Urothelium cell line (cell line): ENCODE measurements at places on chromosomes 4 and X.
A peak's percentile ranks its signal among the peaks of the same experiment; 100 is the strongest.

- no peak for DNase-seq
Measured at GRCh38 chr4:174522183-174523024, at the start of gene HPGD. TSS of gene HPGD (minus strand) at chr4:174522488. CDS start at chr4:174522451, 37 bp downstream.

- DNase-seq = no peak
Measured at GRCh38 chrX:122622795-122623194, 561.3 kb upstream of the GRIA3 start.

DNA sequence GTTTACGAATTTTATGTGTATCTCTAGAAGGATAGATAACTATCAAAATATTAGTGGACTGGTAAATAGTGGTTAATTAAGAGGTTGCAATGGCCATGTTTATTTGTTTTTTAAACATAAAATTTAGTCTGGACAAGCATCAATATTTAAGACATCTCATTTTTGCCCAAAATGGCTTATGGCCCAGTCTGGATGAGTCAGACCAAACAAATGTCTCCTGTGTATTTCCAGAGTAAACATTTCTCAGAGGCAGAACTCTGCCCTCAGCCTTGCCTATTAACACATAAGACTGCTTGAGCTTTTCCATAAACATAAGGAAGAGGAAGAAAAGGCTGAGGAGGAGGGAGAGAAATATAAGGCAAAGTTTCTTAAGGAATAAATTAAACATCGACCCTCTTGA lies 277.1 kb upstream of the DIAPH2 start:
- peak; percentile 35 for DNase-seq

DNA sequence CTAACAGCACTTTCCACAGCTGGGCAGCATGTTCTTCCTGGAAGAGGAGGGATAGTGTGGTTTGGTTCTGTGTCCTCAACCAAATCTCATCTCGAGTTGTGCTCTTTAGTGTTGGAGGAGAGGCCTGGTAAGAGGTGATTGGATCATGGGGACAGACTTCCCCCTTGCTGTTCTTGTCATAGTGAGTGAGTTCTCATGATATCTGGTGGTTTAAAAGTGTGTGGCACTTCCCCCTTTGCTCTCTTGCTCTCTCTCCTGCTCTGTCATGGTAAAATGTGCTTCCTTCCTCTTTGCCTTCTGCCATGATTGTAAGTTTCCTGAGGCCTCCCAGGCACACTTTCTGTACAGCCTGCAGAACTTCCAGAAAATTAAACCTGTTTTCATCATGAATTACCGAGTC lies 133.7 kb upstream of the NDP start:
- no peak for DNase-seq

GRCh38 chr4:122668241-122668640 lies 47.4 kb upstream of the IL21 start:
- DNase-seq = no peak

- no peak for DNase-seq
Measured at GRCh38 chr4:90127706-90128345, 632 bp downstream of the CCSER1 start.

DNA sequence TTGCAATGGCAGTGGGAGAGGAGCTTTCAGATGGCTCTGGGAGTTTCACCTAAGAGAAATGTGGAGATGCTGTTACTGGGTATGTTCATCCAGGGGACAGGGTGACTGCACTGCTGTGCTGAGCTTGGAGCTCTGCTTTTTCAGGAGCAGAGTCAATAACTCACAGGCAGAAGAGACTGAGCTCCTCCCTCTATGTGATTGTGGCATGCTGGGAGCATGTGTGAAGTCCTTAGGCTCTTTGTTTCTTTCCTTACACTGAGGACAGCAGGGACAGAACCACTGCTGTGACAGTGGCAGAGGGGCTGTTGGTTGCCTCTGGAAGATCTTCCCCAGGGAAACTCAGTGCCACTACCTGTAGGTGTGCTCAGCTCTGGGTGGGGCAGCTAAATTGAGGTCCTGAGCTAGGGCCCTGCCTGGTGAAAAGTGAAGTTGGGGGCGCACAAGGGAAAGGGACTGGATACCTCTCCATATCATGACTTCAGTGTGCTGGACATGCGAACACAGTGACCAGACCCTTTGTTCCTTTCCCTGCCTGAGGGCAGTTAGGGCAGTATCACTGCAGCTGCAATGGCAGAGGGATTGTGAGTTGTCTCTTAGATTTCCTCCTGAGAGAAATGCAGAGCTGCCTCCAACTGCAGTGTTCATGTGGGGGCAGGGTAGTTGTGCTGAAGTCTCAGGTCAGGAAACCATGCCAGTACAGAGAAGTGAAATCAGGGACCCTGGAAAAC lies 156.7 kb downstream of the TENT5D start:
- no peak for DNase-seq

DNA sequence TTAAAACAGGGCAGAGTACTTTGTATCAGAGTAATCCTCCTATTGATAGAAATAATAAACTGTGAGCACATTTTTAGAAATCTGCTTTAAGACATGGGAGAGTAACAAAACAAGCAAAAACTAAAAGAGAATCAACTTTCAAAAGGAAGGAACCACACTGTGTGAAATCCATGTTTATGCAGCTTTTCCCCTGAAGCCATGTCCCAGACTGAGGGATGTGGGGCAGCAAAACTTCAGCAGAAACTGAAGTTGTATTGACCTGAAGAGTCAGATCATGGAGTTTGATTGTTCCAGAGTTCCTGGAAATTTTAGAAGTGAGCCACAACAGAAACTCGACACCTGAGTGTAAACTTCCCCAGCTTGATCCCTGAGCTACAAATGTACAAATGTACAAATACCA lies 53.2 kb downstream of the COMMD8 start:
- DNase-seq = no peak

DNA sequence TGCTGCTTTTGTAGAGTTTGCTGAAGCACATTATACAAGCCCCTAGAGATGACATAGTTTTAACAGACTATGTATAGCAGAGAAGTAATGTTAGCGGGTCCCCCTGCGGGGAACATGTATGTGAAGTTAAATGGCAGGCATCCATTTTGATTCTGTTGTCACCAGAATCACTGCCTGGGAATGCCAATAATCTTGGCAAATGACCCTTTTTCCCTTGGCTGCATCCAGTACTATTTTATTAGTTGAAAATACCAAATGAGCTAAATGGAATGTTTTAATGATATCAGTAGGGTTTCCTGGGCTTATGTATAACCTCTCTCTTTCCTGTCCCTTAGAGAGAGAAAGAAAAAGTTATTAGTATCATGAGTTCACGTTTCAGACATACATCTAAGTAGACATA lies 93.6 kb downstream of the LIMCH1 start:
- DNase-seq = no peak

GRCh38 chrX:153509592-153509991 lies 7.8 kb upstream of the ATP2B3 start:
- no peak for DNase-seq

- DNase-seq = no peak
Measured at GRCh38 chrX:21926116-21926515, 14.4 kb upstream of the SMS start.

GRCh38 chrX:134660627-134661026 lies 2.4 kb upstream of the PLAC1 start:
- no peak for DNase-seq

DNA sequence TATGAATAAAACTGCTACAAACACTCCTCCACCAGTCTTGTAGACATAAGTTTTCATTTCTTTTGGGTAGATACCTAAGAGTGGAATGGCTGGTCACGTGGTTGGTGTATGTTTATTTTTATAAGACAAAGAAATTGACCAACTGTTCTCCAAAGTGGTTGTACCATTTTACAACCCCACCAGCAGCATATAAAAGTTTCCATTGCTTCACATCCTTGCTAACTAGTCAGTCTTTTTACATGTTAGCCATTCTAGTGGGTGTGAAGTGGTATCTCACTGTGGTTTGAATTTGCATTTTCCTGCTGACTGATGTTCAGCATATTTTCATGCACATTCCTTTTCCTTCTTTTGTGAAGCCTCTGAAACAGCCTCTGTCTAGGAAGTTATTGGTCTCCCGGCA lies 76.2 kb upstream of the ADGRG2 start:
- DNase-seq = no peak

DNA sequence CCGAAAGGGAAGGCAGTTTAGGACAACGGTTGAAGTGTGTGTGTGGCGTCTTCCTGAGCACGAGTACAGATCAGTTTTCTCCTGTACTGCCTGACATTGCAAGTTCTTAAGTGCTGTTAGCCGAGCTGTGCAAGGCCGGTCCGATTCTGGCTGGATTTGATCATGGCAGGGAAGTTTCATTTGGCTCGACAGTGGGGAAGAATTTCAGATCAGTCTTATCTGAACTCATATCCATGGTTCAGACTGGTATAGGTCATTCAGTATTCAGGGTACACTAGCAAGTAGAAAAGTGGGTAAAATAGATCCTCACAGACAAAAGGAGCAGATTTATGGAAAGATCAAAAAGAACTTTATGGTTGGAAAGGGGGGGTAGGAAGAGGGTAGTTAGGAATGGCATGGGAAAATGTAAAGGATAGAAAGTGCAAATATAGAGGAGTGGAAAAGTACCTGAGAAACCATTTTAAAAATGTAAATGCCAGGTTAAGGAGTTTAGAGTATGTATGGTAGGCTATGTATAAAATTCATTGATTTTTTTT lies 716 bp downstream of the THAP9 start:
- DNase-seq = no peak

GRCh38 chr4:167238226-167238625 lies 3.9 kb upstream of the SPOCK3 start:
- DNase-seq = no peak

- no peak for DNase-seq
Measured at GRCh38 chr4:44186096-44186849, 262.3 kb downstream of the KCTD8 start.

GRCh38 chr4:176760471-176760870 lies 32.3 kb downstream of the VEGFC start:
- no peak for DNase-seq

DNA sequence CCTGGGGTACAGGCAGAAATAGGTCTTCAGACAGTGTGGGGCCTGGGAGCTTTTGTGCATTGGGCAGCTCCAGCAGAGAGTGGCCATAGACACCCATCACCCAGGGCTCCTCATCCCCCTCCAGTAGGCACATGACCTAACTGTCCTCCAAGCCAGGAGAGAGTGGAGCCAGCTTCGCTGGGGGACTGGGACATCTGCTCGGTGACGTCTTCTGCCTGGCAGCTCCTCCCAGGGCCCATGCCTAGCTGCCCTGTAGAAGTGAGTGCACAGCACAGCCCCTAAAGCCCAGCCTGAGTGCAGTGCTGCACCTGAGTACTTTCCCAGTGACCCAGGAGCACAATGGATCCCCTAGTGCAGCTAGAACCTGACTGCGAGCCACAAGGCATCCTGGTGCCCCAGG lies 279.7 kb upstream of the SLC7A11 start:
- DNase-seq = no peak

DNA sequence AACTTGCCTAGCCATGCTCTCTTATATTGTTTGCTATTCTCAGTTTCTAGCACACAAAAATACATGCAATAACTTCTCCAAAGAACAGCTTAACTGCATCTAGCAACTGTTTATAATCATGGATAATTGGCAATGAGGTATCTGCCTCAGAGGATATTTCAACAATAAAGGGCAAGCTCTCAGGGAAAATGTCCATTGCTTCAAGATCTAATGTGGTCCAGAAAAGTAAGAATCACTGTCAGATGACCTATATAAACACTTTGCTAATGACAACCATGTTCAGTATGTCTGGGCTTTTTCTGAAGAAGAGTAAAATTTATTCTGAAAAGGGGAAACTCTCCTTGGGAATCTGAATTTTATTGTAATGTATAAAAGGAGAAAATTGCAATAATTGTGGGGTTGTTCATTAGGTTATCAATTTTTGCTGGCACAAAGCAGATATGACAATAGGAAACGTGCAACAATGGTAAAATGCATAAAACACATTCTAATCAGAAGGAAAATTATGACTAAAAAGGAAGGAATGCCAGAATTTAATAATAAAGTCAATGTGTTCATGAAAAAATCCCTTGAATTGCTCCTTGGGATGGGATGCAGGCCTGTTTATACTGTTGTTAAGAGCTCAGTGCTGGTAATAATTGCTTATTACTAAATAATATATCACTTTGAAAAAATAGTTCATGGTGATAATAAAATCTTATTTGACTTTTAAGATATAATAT lies 90.3 kb downstream of the ANTXR2 start:
- no peak for DNase-seq

GRCh38 chrX:108097380-108097779 lies 5.8 kb downstream of the ATG4A start:
- DNase-seq = no peak

DNA sequence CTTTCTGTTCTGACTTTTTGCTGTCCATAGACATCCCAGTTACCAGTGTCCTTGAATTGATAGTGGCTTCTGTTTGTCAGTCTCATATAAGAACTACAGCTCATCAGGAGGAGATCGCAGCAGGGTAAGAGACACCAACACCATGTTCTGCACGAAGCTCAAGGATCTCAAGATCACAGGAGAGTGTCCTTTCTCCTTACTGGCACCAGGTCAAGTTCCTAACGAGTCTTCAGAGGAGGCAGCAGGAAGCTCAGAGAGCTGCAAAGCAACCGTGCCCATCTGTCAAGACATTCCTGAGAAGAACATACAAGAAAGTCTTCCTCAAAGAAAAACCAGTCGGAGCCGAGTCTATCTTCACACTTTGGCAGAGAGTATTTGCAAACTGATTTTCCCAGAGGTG lies 30.1 kb downstream of the GUCY1A1 start:
- no peak for DNase-seq

GRCh38 chr4:48079972-48080391 lies 54.1 kb downstream of the TXK start:
- no peak for DNase-seq

GRCh38 chr4:37603711-37604110 lies 82.5 kb downstream of the RELL1 start:
- no peak for DNase-seq

DNA sequence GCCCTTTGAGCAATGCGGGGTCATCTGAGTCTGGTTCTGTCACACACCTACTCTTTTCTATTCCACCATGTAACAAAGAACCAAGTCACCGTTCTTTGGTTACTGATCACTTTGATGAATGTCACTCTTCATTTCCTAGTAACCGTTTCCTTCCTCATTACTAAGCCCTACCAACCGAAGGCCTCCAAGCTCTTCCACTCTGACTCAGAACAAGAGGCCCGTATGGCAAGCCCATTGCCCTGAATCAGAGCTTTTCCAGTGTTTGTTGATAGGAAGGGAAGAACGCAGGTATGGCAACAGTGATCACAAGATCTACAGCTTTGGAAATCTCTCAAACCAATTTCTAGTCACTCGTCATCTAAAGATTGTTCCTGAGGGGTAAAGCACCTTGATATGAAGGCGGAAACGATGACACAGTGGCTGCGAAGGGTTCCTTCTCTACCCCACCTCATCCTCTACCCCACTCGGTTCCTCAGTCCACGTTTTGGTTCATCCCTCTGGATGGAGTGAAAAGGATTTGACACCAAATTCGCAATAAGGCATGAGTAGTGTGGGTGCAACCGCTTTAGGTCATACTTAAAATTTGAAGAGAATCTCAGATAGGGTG lies 28.0 kb upstream of the CD40LG start:
- DNase-seq = no peak

DNA sequence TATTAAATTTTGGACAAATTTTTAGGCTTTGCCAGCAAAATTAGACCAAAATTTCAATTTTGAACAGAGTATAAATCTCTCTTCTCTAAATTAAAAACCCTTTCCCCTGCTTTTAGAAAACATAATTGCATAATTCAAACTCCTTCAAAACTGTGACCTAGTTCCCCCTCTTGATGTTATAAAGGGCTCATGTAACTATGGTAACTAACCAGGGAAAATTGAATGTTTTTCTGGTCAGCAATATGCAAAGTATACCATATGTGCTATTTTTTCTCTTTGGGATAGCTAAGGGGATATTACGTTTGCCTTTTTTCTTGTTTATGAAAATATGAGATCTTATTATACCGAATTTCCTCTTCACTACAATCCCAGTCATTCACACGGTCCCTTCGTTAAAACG lies 5.1 kb upstream of the ING2 start:
- no peak for DNase-seq
